ENCODE measurements at places on chromosomes 5 and 9.

DNA sequence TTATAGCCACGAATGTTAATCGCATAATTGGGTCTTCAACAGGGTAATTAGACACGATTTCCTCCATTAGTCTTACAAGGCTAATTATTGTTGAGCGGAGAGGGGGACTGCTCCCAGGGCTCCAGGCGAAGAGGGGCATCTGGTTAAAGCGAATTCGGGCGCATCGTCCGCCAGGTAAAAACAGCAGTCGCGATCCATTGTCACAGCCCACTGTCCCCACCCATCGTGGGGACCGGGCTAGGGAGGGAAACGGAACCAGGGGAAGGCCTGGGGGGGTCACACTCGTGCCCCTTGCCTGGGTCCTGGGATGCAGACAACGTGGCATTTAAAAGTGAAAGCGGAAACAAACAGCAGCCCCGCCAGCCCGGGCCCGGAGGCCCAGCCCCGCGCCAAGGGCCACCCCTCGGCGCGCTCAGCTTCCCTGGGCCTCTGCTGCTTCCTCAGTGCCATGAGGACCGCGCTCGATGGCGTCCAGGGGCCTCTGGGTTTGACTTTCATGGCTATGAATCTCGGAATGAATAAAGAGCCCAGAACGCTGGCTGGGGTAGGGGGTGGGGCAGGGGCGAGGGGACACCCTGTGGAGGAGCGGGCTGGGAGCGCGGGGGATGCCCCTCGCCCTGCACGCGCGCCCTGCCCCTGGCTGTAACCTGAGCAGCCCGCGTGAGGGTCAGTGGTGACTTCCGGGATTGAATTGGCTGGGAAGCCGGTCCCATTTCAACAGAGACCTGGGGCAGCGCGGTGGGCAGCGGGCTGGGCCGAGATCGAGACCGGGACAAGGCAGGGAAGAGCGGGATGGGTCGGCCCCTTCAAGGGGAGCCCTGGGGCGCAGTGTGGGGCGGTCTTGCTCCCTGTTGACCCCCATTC is 99.9 kb downstream of the GTF3C4 start:
- DNase-seq: no peak

GRCh38 chr9:108687006-108687987 is 168.5 kb downstream of the ACTL7B start:
- peak; percentile 90 for DNase-seq

DNA sequence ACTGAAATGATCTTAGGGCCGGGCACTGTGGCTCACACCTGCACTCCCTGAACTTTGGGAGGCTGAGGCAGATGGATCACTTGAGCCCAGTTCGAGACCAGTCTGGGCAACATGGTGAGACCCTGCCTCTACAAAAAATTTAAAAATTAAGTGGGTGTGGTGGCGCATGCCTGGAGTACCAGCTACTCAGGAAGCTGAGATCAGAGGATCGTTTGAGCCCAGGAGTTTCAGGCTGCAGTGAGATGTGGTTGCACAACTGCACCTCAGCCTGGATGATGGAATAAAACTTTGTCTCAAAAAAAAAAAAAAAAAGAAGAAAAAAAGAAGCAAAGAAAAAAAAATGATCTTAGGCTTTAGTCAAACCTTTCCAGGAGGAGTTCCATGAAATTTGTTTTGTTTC is 41.8 kb downstream of the MEF2C start:
- no peak for DNase-seq

DNA sequence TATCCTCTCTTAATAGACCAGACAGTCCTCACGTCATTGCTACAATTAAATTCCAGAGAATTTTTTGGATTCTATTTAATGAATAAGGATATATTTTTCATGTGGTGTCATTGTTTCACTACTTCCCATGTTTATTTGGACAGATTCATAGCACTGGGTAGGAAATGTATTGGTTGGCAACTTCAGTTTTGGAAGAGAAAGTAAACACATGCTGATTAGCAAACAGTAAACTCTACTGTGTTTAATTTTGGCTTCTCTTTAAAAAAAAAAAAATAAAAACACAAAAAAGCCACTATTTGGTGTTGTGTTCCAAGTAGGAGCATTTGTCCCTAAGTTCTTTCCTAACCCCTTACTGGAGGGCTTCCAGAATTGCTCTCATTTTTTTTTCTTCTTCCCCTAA is 77.3 kb downstream of the NFIB start:
- DNase-seq: no peak

DNA sequence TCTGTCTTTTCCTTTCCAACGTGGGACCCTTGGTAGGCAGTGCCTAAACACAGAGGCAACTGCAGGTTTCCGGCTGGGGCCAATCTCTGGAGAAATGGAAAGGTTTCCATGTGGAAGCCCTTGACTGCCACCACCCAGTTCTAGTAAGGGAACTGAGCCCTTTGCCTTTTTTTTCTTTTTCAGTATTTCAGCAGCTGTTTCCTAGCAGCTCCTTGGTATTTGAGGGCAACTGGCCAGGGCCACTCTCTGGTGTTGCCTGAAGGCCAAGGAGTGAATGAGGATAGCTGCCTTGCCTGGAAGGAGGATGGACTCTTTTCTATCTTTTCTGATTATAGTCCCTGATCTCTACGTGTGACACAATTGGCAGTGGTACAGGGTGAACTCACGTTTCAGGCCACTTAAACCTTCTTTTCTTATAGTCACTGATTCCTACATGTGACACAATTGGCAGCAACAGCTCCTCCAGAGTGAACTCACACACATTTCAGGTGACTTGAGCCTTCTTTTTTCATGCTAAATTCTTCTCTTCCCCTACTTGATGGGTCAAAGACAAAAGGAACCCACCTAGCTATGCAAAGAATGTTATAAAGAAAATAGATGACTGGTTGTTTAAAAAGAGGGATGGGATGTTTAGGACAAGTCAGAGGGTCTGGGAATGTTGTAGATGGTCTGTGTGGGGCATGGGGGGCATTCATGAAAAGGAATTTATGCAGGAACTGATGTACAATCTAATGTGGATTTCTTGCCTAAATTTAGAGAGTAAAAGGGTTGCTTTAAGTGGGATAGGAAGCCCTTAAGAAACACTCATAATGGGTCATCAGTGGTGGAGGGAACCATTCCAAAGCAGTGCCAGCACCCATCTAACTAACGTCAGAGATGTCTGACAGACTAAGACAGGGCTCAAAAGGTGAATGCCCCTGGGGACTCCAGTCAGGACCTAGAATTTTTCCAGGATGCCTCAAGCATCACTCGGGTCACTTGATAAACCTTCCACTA is 190.1 kb downstream of the TMEM232 start:
- no peak for DNase-seq

DNA sequence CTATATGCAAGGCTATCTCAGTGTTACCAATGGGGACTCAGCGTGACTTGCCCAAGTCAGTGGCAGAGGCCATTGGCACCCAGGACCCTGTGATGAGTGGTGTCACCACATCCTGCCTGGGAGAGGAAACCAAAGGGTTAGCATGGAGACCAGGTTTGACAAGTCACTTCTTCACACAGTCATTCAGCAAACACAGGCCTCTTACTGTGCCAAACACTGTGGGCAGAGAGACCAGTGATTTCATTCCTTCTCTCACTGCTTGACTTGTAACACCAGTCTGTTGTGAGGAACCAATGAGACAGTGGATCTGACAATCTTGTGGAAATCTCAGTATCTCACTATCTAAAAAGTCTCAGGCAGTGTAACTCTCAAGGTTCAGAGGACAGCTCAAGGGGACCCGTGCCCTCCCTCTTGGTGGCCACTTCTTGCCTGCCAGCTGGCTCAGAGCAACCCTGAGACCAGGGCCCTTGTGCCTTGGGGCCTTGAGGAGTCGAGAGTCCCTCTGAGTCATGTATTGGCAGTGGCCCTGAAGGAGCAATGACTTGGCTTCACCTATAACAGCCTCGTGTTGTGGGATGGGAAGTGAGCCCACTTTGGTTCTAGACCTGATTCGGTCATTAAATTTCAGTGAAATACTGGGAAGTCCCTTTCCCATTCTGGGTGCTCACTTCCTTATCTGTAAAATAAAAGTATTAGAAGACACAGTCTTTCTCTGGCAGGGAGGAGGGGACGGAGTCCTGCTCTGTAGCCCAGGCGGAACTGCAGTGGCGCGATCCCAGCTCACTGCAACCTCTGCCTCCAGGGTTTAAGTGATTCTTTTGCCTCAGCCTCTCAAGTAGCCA is 1.6 kb downstream of the FABP6 start:
- DNase-seq: no peak

All from fibroblast of skin of left quadriceps (primary cell).